ENCODE measurements at places on chromosomes 7 and 10.
A peak's percentile ranks its signal among the peaks of the same experiment; 100 is the strongest.

DNA sequence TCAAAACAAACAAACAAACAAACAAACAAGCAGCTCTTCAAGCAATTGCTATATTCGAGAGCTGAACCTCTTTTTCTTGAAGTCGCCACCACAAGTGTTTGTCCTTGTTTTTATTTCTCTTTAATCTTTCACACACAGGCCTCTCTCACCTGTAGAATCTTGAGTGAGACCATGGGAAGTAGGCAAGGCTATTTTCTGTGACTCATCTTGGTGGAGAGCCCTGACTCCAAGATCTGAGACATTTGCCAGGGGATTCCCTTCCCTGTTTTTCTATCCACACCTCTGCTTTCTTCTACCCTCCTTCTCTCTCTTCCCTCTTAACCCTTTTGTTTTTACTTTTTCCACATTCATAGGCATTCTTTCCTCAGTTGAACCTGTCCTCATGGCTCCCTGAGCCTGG lies 8.0 kb upstream of the TAS2R60 start:
- DNase-seq: no peak

DNA sequence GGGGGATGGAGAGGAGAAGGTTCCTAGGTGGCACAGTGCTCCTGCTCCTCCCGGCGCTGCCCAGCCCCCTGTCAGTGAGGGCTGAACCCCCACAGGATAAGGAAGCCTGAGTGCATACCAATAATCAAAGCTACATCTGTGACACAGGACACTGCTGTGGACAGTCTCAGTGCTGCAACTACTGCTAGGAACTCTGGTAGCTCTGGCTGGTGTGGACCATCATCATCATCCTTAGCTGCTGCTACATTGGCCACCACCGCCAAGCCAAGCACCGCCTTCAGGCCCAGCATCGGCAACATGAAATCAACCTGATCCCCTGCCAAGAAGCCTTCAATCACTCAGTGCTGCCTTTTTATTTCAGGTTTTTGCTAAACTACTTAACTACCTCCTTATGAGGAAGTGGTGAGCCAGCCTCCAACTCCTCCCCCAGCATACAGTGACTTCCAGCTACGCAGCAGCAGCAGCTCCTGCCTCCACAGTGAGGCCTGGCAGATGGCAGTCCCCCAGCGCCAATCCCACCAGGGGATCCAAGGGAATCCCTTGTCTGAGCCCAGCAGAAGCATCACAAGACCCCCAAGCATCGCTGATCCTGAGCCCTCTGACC lies 32.1 kb upstream of the SLC26A4 start:
- no peak for DNase-seq

- no peak for DNase-seq
These were observed 79.5 kb upstream of the FAM133B start for GRCh38 chr7:92669616-92670165.

- DNase-seq: no peak
These were observed 33.5 kb upstream of the SFTPD start for GRCh38 chr10:79982362-79982800.

DNA sequence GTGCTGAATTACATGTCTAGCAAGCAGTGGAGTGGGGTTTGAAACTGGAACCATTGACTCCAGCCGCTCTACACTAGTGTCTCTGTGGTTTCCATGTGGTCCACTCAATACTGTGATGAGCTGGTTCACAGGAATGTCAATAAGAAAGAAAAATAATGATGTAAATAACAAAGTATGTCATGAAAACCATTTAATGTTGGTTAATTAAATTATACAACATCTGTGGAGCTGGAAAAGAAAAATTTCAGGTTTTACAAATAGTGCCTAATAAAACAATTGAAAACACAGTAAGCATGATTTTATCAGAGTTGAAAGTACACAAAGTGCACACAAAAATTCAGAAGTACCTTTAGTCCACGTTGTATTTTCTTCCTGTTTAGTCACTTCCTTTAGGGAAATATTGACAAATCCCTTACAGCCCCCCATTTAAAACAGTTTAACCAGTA lies 28.7 kb upstream of the NAMPT start:
- peak; percentile 22 for DNase-seq

DNA sequence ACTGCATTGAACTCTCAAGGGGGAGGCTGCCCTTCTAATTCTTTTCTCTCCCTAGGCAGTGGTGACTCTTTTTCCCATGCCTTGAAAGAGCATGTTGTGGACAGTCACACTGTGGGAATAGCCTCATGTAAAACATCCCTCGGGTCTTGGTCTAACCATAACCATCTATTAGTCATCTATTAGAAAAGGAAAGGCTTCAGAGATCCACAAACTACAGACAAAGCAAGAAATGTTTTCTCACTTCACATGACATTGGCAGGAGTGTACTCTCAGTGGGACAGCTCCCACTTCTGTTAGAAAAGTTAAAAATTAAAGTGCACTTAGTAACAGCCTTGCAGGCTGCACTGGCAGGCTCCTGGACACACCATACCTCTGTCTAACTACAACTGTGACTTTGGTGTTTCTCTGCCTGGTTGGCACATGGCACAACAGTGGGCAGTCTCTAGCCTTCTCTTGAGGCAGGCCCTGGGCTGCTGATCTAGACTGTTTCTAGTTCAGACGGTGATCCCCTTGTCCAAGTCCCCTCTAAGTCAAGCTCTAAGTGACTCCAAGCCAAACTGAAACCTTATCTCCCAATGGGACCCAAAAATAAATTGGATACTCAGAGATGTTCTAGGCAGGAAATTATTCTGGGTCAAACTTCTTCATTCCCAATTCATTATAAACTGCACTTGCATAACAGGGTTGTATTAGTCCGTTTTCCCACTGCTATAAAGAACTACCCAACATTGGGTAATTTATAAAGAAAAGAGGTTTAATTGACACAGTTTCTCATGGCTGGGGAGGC lies 57.9 kb upstream of the ITGB1 start:
- no peak for DNase-seq

DNA sequence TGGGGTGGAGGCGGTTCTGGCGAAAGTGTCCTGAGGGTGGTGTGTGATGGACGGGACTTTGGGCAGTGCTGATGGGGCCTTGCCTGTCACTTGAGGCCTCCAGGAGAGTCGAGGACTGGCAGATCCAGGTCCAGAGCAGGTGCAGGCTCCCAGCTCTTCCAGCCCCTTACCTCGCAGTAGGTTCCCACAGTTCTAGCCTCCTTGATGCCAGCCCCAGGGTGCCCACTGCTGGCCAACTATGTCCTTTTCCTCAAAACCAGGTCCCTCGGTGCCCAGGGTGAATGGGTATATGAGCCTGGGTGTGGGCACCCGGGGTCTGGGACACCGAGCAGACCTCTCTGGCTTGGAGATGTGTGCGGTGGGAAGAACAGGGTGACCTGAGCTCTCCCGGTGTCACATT lies 8.3 kb downstream of the FAM20C start:
- DNase-seq: no peak

- no peak for DNase-seq
These were observed 38.0 kb downstream of the LHFPL3 start for GRCh38 chr7:104366390-104366789.

DNA sequence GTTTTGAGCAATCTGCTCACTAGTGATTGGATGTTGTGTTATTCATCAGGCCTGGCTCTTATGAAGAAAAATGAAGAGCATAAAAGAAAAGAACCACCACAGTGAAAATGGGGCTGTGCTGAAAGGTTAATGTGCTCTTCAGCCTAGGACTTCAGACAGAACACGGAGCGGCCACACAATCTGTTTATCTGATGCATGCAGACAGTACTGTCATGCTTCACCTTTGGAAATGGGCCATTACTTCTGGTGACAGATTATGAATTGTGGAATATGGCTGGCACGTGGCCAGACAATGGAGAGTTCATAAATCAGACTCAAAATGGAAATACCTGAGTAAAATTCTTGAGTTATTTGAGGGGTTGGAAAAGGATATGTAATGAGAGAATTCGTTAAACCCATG lies 86.0 kb upstream of the NOBOX start:
- no peak for DNase-seq

DNA sequence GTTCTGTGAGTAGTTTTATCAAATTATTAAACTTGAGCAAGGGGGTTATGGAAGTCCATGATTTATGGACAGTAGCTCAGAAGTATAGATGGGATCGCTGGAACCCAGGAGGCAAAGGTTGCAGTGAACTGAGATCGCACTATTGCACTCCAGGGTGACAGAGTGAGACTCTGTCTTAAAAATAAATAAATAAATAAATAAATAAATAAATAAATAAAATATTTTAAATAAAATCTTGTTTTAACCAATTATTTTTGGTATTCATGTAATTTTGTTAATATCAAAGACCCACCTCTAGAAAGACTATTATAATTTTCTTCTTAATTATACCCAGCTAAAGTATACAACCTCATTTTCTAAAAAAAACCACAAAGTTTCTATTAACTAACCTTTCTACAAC lies 134.3 kb downstream of the ZNF37A start:
- no peak for DNase-seq

- DNase-seq: peak; percentile 52
These were observed 6.4 kb upstream of the GPR22 start for GRCh38 chr7:107463139-107464078.

DNA sequence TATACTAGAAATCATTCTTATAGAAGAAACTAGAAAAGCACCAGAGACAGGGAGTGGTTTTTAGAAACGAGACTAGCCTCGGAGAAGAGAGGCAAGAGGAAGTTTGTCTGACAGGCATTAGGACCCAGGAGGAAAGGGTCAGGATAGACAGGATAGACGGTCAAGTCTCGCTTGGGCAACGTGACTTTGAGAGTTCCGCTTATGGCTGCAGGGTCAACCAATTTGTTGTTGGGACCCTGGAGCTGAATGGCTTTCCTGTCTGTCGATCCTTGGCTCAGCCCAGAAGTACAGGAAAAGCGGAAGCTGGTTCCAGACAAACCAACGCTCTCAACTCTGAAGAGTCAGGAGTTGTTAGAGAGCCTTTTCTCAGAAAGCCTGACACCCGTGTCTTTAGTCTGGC lies 191.2 kb downstream of the FZD1 start:
- no peak for DNase-seq

DNA sequence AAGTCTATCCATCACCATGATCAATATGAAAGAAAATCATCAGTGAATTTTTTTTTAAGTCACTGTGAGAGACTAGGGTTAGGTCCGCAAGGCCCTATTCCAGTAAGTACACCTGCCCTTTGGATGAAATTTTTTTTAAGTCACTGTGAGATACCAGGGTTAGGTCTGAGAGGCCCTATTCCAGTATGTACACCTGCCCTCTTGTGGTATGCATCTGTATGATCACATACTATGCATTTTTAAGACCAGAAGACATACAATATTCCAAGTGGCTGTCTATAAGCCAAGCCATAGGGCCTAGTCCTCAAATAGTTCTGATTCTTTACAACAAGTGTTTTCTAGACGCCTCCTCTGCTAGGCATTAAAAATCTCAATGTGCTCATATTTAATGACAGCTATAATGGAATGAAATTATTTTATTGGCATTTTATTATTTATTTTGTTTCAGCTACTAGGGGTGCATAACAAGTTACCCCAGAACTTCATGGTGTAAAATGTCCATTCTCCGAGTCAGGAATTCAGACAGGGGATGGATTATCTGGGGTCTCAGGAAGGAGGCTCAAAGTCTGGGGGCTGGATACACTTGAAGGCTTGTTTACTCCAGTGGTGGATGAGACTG lies 53.1 kb downstream of the TEX36 start:
- peak; percentile 54 for DNase-seq

- no peak for DNase-seq
These were observed 155.0 kb downstream of the RTKN2 start for GRCh38 chr10:62113680-62114079.

GRCh38 chr7:91556956-91557650 lies 292.9 kb downstream of the FZD1 start:
- DNase-seq: no peak

DNA sequence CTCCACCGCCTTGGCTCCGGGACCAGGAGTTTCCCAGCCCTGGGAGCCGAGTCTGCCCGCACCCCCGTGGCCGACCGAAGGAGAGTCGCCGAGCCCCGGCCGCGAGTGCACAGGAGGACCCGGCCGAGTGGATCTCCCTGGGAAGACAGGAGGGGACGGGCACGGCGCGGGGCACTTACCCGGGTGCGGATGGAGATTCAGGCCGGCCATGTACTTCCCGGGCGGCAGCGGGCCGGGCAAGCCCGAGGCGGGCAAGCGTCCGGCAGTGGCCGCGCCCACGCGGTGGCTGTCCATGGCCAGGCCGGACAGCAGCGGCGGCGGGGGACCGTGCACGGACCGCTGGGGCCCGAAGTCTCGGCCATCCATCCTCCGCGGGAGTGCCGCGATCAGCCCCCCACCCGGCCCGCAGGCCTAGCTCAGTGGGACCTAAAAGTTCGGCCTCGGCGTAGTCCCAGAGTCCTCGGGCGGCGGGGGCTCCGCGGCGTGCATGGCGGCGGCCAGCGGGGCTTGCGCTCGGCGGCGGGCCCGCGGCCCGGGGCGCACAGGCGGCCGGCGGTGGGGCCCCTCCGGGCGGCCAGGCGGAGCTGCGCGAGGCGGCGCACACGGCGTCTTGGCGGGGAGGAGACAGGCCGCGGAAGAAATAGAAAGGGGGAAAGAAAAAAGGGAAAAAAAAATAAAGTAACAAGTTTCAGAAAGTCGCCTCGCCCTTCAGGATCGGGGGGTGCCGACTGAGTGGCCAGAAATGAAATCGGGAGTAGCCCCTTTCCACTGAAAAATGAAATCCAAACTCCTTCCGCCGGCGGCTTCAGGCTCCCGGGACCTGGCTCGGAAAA lies 2.5 kb downstream of the TNRC18 start:
- peak; percentile 36 for DNase-seq

- DNase-seq: no peak
These were observed 316.6 kb downstream of the GFRA1 start for GRCh38 chr10:115956225-115957011.

GRCh38 chr7:28626624-28627262 lies 214.4 kb downstream of the CREB5 start:
- DNase-seq: peak; percentile 29

GRCh38 chr10:30812018-30812851 lies 182.7 kb upstream of the LYZL2 start:
- DNase-seq: no peak

- peak; percentile 90 for DNase-seq
These were observed 1.0 kb downstream of the LRCH4 start for GRCh38 chr7:100584683-100585510.

GRCh38 chr10:6013413-6014192 lies 36.3 kb upstream of the IL15RA start:
- DNase-seq: no peak

DNA sequence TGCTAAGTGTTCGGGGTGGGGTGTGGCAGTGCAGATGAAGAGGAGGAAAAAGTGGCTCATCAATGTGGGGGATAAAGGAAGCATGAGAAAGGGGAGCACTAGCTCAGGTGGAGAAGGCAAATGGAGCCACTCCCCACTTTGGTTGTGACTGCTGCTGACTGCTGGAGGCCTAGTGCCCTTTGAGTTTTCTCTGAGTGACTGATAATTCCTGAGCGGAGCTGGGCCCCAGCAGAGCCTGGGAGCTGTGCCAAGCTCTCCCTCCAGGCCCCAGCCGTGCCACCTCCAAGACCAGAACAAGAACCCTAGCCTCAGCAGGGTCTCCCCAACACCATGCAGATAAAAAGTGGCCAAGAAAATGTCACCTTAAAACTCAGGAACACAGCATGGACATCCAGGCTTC lies 9.7 kb upstream of the RASSF4 start:
- peak; percentile 72 for DNase-seq

- no peak for DNase-seq
These were observed 69.9 kb upstream of the FGL2 start for GRCh38 chr7:77269360-77270093.
